ENCODE measurements at places on chromosomes 6 and 20.

DNA sequence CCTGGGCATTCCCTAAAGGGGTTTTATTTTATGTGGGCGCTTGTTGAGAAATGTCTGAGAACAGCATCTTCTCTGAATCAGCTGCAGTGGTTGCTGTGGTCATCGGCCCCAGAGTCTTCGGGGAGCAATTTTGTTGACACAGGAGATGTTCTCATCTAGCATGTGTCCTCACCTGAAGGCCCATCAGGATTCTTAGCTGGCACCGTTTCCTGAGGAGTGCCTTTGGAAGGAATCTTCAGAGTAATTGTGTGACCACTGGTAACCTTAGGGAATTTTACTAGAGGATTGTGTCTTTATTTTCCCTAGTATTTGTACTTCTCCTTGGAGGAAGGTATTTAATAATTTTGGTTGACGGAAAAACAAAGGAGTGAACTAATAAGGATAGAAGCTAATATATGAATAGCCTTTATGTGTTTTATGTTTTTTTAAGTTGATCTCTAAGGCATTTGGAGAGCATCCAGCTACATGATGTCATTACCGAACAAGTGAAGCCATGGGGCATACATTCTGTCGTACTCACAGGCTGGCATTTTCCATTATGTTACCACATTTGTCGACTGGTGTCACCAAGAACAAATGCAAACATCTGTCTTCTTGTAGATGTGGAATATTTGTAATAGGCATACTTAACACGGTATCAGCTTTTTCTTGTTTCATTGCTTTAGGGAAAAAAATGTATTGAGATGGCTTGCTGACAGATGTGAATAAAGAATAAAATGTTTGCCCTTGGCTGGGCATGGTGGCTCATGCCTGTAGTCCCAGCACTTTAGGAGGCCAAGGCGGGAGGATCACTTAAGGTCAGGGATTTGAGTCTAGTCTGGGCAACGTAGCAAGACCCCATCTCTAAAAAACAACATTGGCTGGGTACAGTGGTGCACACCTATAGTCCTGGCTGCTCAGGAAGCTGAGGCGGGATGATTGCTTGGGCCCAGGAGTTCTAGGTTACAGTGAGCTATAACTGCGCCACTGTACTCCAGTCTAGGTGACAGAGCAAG lies 41.9 kb downstream of the TULP4 start:
- DNase-seq, result no peak

- no peak for DNase-seq
Measured at GRCh38 chr6:140572129-140572528, 1197.7 kb upstream of the CITED2 start.

GRCh38 chr20:56715309-56715708 lies 86.2 kb downstream of the TFAP2C start:
- DNase-seq, result no peak

DNA sequence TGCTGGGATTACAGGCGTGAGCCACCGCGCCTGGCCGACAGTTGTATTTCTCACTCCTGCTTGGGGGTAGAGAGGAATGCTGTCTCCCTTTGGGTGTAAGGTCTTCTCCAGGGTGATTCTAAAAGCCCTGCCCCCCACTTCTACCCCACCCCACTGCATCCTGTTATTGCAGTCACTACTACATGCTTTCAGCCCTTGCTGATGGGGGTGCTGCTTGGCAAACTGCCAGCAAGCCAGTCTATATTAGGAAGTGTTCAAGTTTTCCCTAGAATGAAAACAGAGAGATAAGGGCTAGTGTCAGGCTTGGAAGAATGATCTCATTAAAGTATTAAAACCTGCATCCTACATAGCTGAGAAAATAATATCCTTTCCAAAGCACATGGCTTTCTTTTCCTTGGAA lies 31.3 kb downstream of the TTI1 start:
- no peak for DNase-seq

GRCh38 chr20:4729265-4729664 lies 7.6 kb downstream of the PRND start:
- DNase-seq, result no peak

DNA sequence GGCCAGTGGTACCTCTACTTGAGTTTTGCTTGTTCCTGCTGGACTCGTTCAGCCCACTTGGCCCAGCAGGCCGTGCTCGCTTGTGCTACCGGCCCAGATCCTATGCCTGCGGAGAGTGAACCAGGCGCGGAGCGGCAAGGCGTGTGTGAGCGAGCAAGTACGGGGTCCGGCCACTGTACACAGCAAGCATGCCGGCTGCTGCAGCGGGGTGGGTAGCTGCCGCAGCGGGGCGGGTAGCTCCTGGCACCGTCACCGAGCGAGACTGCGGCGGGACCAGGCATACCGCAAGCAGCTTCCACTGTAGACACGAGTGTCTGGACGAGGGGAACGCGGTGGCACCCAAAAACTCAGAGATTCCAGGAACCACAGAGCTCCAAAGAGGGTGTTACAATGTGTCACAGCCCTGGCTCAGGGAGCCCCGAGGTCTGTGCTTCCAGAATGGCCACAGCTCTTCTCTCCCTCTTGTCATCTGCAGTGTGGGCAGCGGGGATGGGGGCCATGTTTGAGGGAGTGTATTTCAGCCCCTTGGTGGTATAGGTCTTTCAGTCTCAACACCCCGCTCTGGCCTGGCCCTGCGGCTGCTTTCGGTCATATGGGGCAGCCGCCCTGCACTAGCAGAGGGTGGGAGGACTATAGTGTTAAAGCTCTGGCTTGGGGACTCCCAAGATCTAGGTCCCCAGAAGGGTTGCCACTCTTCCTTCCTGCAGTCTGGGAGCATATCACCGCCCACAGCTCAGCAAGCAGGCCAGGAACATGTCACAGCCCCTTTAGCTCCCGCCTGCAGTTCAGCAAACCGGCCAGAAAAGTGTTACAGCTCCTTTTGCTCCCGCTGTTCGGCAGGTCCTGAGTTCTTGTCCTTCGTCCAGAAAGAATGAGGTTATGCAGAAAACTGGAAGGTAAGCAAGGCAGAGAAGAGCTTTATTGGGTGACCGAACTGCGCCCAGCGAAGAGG lies 6.1 kb upstream of the RWDD1 start:
- DNase-seq, result no peak

DNA sequence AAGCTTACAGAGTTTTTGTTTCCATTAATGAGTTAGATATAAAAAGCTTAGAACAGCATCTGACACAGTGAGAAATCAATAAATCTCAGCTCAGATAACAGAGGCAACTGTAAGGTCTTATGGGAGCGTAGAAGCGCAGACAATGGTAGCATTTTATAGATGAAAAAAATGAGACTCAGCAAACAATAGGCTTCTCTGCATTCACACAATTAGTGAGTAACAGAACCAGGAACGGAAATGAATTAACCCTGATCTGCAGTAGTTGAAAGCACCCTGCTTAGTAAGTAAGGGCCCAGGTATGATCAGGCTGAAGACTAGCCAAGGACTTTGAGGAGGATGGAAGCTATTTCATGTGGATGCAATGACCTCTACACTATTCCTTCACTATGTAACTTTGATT lies 147.2 kb upstream of the EYA4 start:
- DNase-seq, result no peak

All from CD4-positive, alpha-beta T cell treated with Interferon alpha-2 for 1 hour (primary cell).